GM03348 (cell line): ENCODE measurements at places on chromosomes 3 and 15.

GRCh38 chr3:64190517-64191515, 34.5 kb downstream of the PRICKLE2 start:
- DNase-seq = peak; percentile 82

- peak; percentile 86 for DNase-seq
Observed at GRCh38 chr15:63553388-63553791, 43.8 kb upstream of the FBXL22 start.

- no peak for DNase-seq
Observed at GRCh38 chr3:41688595-41689380, 273.1 kb downstream of the ULK4 start.

DNA sequence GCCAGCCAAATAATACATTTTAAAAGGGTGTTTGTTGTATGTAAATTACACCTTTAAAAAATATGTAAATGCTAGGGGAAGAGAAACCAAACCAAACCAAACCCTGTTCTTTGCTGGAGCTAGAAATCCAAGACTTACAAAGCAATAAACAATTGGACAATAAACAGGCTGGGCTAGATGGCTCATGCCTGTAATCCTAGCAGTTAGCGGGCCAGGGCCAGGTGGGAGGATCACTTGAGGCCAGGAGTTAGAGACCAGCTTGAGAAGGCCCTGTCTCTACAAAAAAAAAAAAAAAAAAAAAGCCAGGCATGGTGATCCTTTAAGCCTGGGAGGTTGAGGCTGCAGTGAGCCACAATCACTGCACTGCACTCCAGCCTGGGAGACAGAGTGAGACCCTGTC, 12.5 kb downstream of the STOML1 start:
- DNase-seq = no peak

DNA sequence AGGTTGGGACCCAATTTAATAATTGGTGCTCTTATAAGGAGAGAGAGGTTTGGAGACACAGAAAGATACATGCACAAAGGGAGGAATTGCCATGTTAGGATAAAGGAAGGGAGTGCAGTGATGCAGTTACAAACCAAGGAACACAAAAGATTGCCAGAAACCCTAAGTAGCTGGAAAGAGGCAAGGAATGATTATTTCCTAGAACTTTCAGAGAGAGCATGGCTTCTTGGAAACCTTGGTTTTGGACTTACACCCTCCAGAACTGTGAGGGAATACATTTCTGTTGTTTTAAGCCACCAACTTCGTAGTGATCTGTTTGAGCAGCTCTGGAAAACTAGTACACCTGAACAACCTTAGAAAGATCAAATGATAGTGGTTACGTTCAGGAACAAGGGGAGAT, 25.0 kb upstream of the MB21D2 start:
- DNase-seq = no peak

DNA sequence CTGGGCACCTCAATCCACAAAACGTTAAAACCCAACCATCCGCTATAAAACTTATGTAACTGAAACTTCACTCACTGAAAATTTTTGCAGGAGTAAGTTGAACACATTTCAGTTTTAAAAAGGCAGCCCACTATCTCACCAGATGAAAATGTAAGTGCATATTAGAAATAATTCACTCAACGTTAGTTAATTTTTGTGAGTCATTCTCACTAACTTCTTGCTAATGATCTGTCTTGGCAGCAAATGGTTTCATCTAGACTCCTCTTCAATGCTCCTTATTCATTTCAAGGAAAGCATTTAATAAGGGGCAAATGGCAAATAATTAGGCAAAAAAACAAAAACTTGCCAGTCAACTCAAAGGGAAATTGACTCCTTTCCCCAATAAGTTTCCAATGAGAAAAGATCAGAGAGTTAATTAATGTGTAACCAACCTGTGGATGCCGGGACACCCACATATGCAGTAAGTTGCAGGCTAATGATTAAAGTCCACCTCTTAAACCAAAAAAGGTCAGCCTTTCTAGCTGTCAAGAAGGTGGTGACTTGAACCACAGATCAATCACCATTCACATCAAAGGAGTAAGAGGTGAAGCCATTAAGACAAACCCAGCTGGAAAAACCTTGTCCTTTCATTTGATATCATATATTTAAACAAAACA, 22.9 kb upstream of the PRICKLE2 start:
- DNase-seq = no peak

DNA sequence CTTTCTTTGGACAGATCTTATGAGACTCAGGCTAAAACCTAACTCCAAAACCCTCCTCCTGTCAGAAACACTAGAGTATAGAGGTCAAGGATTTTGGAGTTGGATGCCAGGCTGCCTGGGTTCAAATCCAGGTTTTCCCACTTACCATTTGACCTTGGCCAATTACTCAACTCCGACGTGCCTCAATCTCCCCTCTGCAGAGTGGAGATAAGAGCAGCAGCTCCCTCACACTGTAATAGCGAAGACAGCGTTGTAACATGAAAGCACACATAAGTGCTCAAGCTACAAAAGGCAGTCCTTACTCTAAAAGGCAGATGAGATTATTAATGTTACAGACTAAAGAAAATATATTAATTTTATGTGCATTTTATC, 90.1 kb downstream of the IGF2BP2 start:
- DNase-seq = no peak
